OCI-M1 (cell line): ENCODE measurements at places on chromosomes 6 and 20.

- DNase-seq: no peak
Observed at GRCh38 chr6:104908888-104909525, 47.9 kb upstream of the LIN28B start.

GRCh38 chr6:75281653-75282052, 2.9 kb downstream of the TMEM30A start:
- no peak for DNase-seq

GRCh38 chr20:50534567-50534966, 24.4 kb downstream of the PTPN1 start:
- DNase-seq: no peak

DNA sequence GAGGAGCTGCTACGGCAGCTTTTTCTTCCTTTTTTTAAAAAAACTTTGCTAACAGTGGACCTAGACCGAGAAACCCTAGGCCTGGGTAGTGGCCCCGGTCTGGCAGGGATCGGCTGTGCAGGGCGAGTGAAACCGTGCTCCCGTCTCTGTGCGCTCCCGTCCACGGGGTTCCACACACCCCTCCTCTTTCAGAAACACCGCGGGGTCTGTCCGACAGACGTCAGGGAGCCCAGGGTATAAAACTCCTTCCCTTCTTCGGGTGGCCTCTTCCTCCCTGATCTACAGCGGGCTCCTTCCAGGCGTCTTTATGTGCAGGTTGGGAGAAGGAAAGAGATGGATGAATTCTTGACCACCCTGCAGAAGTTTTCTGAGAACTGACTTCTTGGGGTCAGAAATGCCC, 27.1 kb upstream of the SMOC2 start:
- no peak for DNase-seq

- DNase-seq: no peak
Observed at GRCh38 chr20:5835871-5836270, 85.7 kb downstream of the SHLD1 start.

DNA sequence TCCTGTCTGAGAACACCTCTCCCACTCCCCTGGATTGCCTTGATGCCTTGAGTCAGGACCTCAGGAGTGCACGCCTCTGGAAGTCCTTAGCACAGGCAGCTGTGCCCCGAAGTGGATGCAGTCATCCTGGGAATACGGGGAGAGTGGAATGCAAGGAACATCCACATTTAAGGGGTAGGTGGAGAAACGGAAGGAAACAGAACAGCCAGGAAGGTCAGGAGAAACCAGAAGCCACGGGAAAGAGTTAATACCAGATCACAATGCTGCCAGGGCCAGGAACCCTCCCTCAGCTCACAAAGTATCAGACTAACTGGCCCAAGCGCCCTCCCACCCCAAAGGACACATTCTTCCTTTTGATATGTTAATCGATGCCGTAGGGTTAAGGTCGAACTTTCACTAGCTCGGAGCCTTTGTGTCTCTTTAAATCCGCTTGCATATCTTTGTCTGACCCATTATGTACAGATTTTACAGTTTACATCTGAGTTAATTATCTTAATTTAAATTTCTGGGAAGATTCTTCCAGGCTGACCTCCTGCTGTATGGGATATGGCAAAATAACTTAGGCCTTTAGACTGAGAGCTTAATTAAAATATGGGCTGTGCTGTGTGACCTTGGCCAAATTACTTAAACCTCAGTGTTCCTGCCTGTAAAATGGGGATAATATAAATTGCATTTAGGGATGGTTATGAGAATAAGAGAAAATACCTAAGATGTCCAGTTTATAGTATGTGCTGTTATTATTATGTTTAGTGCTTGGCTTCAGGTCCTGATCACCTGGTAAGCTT, 24.0 kb upstream of the CCND3 start:
- no peak for DNase-seq

DNA sequence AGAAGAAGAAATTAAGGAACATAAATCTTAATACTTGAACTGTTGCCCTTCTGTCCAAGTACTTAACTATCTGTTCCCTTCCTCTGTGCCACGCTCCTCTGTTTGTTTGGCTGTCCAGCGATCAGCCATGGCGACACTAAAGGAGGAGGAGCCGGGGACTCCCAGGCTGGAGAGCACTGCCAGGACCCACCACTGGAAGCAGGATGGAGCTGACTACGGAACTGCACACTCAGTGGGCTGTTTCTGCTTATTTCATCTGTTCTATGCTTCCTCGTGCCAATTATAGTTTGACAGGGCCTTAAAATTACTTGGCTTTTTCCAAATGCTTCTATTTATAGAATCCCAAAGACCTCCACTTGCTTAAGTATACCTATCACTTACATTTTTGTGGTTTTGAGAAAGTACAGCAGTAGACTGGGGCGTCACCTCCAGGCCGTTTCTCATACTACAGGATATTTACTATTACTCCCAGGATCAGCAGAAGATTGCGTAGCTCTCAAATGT, 17.1 kb downstream of the IRF4 start:
- DNase-seq: peak; percentile 90

DNA sequence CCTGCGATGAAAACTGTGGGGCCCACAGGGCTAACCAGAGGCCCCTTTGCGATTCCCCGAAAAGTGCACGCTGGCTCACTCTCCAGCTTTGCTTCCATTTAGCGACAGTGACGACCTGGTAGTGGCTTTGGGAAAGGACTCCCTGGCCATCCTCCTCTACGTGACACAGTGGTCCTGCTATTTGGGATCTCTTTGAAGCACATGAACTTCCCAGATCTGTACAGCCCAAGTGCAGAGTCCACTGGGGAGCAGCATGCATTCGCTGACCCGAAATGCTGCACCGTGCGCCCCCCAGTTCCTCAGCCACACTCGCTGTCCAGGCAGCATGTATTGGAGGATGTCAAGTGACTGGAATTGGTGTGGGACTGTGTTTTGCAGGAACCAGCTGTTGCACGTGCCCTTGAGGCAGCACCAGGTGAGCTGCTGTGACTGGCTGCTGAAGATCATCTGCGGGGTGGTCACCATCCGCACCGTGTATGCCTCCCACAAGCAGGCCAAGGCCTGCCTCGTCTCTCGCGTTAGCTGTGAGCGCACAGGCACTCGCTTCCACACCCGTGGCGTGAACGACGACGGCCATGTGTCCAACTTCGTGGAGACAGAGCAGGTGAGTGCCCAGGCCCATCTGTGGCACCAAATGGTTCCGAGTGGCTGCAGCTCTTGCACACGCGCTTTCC, 51.6 kb downstream of the SYNJ2 start:
- DNase-seq: no peak

DNA sequence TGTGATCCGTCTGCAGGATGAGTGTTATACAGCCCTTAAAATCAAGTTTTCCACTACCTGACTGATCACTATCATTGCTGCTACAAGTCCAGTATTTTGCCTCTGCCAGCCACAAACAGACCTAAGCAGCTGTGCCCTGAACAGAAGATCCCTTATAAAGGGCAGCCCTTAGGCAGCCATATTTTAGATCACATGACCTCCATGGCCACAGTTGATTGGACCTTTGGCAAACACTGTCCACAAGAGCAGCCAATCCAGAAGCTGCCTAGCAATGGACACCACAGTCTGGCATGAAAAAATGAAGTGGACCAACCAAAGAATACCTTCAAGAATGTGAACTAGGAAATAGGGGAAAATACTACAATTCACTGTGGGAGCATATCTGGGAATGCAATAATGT, 50.8 kb downstream of the MC3R start:
- DNase-seq: no peak

DNA sequence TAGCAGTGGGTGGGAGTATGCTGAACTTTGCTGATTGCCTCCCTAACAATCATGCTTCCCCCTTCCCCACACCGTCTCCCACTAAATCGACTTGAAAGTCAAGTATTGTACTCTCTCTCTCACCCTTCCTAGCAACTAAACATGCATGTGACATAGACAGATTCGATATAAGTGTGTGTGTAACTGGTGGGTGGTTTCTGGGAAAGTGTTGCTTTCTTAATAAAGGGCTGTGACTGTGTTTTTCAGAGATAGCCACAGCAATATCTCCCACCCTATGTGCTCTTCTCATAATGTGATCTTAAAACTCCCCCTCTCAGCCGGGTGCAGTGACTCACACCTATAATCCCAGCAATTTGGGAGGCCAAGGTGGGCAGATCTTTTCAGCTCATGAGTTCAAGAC, 49.3 kb upstream of the E2F3 start:
- DNase-seq: peak; percentile 84

DNA sequence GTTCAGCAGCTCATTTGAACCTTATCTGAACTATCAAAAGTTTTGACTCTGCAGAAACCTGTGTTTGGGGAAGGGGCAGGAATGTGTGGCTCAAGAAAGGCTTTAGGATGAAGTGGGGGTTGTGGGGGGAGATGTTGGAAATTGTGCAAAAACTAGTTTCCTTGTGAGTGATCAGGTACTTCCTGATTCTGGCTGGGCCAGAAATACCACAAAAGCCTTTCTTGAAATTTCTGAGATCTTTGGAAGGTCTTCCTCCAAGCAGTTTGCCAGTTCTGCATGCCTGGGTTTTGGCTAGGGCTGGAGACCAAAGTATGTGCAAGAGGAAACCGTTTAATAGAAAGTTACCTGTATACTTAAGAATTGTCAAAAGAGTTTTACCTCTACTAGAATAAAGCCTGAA, 116.6 kb downstream of the BMP2 start:
- no peak for DNase-seq

GRCh38 chr20:11323816-11324215, 593.9 kb upstream of the BTBD3 start:
- DNase-seq: no peak

DNA sequence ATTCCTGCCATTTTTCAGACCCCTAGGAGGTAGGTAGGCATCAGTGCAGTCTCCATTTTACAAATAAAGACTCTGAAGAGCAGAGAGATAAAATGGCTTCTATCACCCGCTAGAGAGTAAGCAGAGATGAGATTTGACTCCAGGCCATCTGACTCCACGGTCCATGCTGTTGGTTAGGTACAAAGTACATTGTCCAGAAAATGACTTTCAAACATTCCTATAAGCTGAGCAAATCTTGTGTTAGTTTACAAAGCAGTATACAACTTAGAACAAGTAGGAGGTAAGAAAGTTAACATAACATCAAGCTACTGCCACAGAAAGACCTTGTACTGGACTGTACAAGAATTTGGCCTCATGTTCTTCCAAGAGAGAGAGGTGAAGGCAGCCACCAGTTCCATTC, 14.9 kb downstream of the BTN1A1 start:
- DNase-seq: no peak

- DNase-seq: no peak
Observed at GRCh38 chr6:109321752-109322151, 60.5 kb downstream of the CD164 start.

GRCh38 chr6:13045676-13046075, 282.7 kb downstream of the TBC1D7 start:
- no peak for DNase-seq

DNA sequence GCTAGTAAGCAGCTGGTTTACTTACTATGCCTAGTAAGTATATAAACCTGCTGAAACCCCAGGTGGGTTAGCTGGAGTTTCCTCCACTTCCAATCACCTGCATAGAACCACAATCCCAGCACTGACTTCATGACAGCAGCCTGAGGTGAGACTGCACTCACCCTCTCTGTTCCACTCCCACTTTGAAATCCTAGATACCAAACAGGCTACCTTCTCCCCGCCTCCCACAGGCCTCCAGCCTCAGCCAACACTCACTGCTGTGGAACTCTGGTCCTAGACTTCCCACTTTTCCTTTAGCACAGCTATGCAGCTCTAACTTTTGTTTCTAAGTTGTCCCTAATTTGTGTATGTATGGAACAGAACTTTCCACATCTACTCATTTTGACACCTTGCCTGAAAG, 149.7 kb upstream of the ARID1B start:
- no peak for DNase-seq

DNA sequence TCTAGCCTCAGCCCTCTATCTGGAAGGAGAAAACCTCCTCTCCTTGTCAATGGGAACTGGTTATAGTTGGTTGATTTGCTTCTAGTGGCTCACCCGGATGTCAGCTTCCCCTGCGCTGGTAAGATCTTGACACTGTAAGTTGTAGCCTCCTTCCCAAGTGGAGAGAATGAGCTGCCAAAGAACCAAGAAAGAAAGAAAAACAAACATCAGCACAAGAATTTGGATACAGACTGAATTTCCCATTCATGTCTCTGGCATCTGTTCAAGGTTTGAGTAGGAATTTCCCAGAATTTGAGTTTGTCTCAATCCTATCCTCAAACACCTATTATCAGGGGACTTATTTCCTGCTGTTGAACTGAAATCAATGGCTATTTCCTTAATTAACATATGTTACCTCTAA, 44.1 kb downstream of the ELOVL2 start:
- no peak for DNase-seq

GRCh38 chr6:150567380-150567779, 32.3 kb upstream of the PLEKHG1 start:
- DNase-seq: no peak

DNA sequence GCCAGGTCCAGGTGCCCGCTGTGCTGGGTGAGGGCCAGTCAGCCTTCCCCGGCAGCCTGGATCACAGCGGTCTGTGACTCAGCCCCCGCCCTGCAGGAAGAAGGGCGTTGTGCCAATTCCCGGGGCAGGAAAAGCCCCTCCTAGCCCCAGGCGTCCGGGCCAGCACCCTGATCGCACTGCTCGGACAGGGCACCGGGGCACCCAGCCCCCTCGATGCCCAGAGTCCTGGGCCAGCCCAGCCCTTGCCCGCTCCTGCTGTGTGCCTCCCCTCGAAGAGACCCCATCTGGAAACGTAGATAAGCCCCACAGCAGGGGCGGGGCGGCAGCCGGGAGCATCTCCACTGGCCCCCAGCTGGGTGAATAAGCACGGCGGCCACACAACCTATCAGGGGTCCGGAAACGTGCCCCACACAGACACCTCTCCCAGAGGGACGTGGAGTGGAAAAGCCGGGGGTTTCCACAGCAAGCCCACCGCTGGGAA, 9.9 kb downstream of the LAMA5 start:
- peak; percentile 61 for DNase-seq

GRCh38 chr6:3139090-3139903, 18.0 kb downstream of the TUBB2A start:
- no peak for DNase-seq

GRCh38 chr6:106387875-106388274, 27.4 kb downstream of the CRYBG1 start:
- no peak for DNase-seq

- DNase-seq: no peak
Observed at GRCh38 chr6:106108129-106108528, 22.0 kb downstream of the PRDM1 start.

GRCh38 chr6:106782536-106783285, 153.3 kb downstream of the QRSL1 start:
- DNase-seq: no peak

- no peak for DNase-seq
Observed at GRCh38 chr6:154450498-154450897, 60.0 kb downstream of the CNKSR3 start.
